Regular cardiac myocyte (primary cell): ENCODE measurements at places on chromosomes 13 and 19. TPM values are rescaled to one million over a fixed set of nuclear protein-coding genes. Genes with fewer than 3 reads are reported as not detected.

The GPR18 gene
- not detected in 2 replicates for total RNA-seq

The ZNF568 gene
- 10.4 and 14.4 TPM in 2 replicates for total RNA-seq

The ZNF738 gene
- 7.0 and 8.1 TPM in 2 replicates for total RNA-seq

The AP1M2 gene
- total RNA-seq: 2.9 TPM in 1 of 2 replicates, not detected in the other

The PRSS57 gene
- not detected in 2 replicates for total RNA-seq

The ZNF208 gene
- total RNA-seq: under 0.01 and 1.4 TPM in 2 replicates

The ADGRE3 gene
- not detected in 2 replicates for total RNA-seq

The MYH14 gene
- under 0.01 TPM in 1 of 2 replicates, not detected in the other for total RNA-seq

The RXFP2 gene
- total RNA-seq: not detected in 2 replicates

The ZNF154 gene
- 3.1 and 5.1 TPM in 2 replicates for total RNA-seq

The COX7A1 gene
- 25.4 and 70.5 TPM in 2 replicates for total RNA-seq

The CBY2 gene
- not detected in 2 replicates for total RNA-seq

The FFAR2 gene
- total RNA-seq: not detected in 2 replicates

The HAUS8 gene
- total RNA-seq: 0.56 and 9.4 TPM in 2 replicates

The PSPN gene
- 0.96 and 1.1 TPM in 2 replicates for total RNA-seq

The TSKS gene
- 0.28 and 0.38 TPM in 2 replicates for total RNA-seq

The COL5A3 gene
- 4.0 and 18.6 TPM in 2 replicates for total RNA-seq

The PSG11 gene
- total RNA-seq: under 0.01 TPM in 1 of 2 replicates, not detected in the other

The PGPEP1 gene
- total RNA-seq: 31.1 and 61.2 TPM in 2 replicates

The CHST8 gene
- 0.19 TPM in 1 of 2 replicates, not detected in the other for total RNA-seq

The FAM216B gene
- total RNA-seq: not detected in 2 replicates

The VAV1 gene
- under 0.01 TPM in 1 of 2 replicates, not detected in the other for total RNA-seq

The PLIN3 gene
- total RNA-seq: 254 and 430 TPM in 2 replicates

The SYCN gene
- total RNA-seq: not detected in 2 replicates

The ZNF324B gene
- 7.3 and 10.0 TPM in 2 replicates for total RNA-seq

The KIR2DL1 gene
- not detected in 2 replicates for total RNA-seq

The NLRP5 gene
- under 0.01 TPM in 1 of 2 replicates, not detected in the other for total RNA-seq

The MIA gene
- total RNA-seq: 0.85 TPM in 1 of 2 replicates, not detected in the other

The CEACAM20 gene
- not detected in 2 replicates for total RNA-seq

The GTF3A gene
- total RNA-seq: 95.6 and 187 TPM in 2 replicates

The GDF15 gene
- total RNA-seq: 57.1 and 243 TPM in 2 replicates

The F7 gene
- total RNA-seq: not detected in 2 replicates

The ARL11 gene
- under 0.01 TPM in 1 of 2 replicates, not detected in the other for total RNA-seq

The LILRB5 gene
- total RNA-seq: not detected in 2 replicates

The PSG1 gene
- 0.19 and 1.4 TPM in 2 replicates for total RNA-seq

The S1PR4 gene
- not detected in 2 replicates for total RNA-seq

The TRPC4 gene
- total RNA-seq: 27.0 and 59.2 TPM in 2 replicates

The PEG3 gene
- total RNA-seq: 3.1 and 5.4 TPM in 2 replicates

The ZNF527 gene
- 3.3 and 6.2 TPM in 2 replicates for total RNA-seq

The TMEM91 gene
- 4.2 and 9.9 TPM in 2 replicates for total RNA-seq

The CDC42EP5 gene
- 5.2 and 15.8 TPM in 2 replicates for total RNA-seq

The NBEA gene
- 2.7 and 6.2 TPM in 2 replicates for total RNA-seq

The SMIM7 gene
- total RNA-seq: 82.0 and 83.0 TPM in 2 replicates

The CEACAM6 gene
- not detected in 2 replicates for total RNA-seq

The PLPPR3 gene
- 0.56 TPM in 1 of 2 replicates, not detected in the other for total RNA-seq

The MED4 gene
- total RNA-seq: 25.9 and 31.4 TPM in 2 replicates

The PGLYRP1 gene
- total RNA-seq: not detected in 2 replicates

The CELF5 gene
- not detected in 2 replicates for total RNA-seq

The WDR88 gene
- total RNA-seq: not detected in 2 replicates

The LILRA6 gene
- not detected in 2 replicates for total RNA-seq

The ZNF816 gene
- 10.2 and 16.1 TPM in 2 replicates for total RNA-seq

The HRC gene
- total RNA-seq: under 0.01 and 1.4 TPM in 2 replicates

The CEBPA gene
- total RNA-seq: under 0.01 and 0.28 TPM in 2 replicates
